ENCODE measurements at places on chromosomes 7 and 10.

- DNase-seq, result no peak
Observed at GRCh38 chr10:127968659-127969058, 61.8 kb downstream of the PTPRE start.

DNA sequence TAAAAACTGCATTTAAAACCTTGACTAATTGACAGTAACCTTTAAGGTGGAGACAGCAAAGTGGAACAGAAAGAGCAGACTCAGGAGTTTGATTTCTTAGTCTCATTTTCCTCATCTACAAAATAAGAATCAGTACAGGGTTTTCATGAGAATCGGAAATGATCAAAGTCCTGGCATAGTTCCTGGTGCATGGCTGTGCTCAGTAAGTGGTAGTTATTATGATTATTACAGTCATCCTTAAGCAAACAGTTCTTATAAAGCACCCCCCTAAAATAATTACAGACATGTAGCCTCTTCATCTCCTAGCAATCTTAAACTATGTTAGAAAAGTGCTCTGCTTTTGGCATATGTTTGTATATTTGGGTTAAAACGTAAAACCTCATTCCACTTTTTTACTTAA lies 18.0 kb downstream of the NEBL start:
- no peak for DNase-seq

DNA sequence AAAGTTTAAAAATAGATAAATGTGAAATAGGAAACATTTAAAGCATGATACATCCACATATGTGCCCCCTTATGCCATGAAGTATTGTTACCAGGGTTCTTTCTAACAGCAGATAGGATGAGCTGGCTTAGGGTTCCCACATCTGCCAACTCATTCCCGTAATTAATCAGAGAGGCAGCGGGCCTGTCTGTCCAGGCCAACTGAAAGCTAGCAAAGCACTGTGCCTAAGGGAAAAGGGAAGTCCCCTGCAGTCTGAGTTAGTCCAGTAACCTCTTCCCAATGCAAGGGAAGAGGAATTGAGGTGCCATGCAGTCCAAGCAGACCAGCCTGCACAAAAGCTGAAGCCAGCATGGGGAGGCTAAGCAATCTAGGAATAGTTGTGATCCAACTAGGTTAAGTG lies 18.3 kb upstream of the ZC3HAV1L start:
- no peak for DNase-seq

GRCh38 chr10:69802424-69803161 lies 887 bp downstream of the COL13A1 start:
- peak; percentile 41 for DNase-seq

DNA sequence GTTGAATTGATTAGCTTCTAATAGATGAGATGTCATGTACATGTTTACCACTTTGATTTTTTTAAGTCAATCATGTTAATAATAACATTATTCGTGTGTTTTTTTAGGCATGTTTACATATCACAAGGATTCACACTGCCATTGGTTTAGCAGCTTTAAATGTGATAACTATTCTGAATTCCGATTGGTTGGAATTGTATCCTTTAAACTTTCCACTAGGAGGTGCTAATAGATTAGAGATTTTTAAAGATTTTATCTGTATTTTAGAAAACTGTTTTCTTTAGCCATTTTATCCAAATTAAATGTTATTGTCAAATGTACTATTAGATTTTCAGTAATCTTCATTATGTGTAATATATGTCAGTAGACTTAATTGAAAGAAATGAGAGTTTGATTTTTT lies 83.2 kb downstream of the HECTD2 start:
- peak; percentile 53 for DNase-seq

Data from fibroblast of gingiva (primary cell).